ENCODE measurements at places on chromosomes 6 and 20.

DNA sequence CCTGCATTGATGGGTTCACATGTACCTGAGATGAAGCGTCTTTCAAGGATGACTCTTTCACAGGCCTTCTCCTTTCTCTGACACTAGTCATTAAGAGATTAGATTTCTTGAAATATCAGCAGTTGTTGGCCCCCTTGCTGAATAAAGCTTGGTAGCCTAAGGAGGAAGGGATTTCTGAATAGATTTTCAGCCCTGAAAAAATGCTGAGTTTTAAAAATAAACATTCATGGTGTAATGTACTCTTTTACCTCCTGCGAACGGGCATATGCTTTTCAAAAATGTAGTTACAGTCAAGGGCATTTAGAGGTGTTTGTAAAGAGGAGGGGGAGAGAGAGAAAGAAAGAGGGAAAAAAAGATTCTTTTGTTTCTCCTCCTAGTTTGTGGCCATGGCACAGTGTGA, 222.7 kb downstream of the SOX4 start:
- DNase-seq = no peak

DNA sequence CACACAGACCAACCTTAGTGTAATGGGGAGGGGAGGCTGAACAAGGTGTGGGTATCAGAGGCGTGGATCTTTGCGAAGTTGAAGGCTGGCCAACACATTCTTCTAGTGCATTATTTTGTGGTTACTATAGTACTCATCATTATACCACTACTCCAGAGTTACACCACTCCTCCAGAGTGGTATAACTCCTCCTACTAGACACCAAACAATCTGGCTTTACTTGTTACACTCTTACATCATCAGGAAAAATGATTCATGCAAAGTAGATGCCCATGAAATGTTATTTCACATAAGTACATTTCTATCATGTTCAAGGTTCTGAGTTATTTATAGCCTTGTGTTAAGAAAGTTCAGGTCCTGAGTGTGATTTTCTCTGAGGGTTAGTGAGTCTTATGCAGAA, 443.1 kb upstream of the OPRM1 start:
- no peak for DNase-seq

- DNase-seq = no peak
Measured at GRCh38 chr6:147586044-147586443, 77.6 kb downstream of the SAMD5 start.

GRCh38 chr6:125951323-125951722, 5.2 kb upstream of the HINT3 start:
- no peak for DNase-seq

GRCh38 chr6:119683031-119683430, 333.5 kb upstream of the MAN1A1 start:
- DNase-seq = no peak

- no peak for DNase-seq
Measured at GRCh38 chr6:90604546-90604945, 17.7 kb upstream of the MAP3K7 start.

- DNase-seq = no peak
Measured at GRCh38 chr6:56725254-56725653, 82.6 kb upstream of the DST start.

- no peak for DNase-seq
Measured at GRCh38 chr20:40986774-40987173, 41.8 kb upstream of the TOP1 start.

DNA sequence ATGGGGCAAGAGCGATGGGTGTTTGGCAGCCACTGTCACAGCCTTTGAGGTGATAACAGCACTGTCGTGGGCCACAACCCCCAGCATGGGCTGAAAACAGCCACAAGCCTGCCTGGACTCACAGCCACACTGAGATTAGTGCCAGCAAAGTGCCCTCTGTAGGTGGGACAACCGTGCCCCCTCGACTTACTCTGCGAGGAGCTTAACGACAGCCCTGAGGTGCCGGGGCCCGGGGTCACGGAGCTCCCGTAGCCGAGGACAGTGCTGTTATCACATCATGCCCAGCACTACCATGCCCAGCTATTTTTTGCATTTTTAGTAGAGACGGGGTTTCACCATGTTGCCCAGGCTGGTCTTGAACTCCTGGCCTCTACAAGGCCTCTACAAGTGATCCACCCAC, 36.6 kb downstream of the SUMO4 start:
- DNase-seq = no peak

- DNase-seq = no peak
Measured at GRCh38 chr20:8755340-8756118, 313.4 kb upstream of the PLCB4 start.

GRCh38 chr20:16061351-16061750, 511.9 kb downstream of the KIF16B start:
- no peak for DNase-seq

DNA sequence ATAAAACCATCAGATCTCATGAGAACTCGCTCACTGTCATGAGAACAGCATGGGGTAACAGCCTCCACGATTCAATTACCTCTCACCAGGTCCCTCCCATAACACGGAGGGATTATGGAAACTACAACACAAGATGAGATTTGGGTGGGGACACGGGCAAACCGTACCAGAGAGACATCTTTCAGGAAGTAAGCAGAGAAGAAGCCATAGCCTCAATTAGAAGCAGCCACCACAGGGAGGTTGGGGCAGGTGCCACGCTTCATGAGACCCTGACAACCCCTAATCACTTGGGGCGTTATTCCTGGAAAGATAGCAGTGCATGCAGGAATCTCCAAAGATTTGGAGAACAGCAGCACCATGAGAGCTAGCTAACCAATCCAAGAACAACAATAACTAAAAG, 52.9 kb upstream of the SIRPG start:
- DNase-seq = no peak

- DNase-seq = no peak
Measured at GRCh38 chr20:18662279-18663040, 74.6 kb downstream of the DTD1 start.

DNA sequence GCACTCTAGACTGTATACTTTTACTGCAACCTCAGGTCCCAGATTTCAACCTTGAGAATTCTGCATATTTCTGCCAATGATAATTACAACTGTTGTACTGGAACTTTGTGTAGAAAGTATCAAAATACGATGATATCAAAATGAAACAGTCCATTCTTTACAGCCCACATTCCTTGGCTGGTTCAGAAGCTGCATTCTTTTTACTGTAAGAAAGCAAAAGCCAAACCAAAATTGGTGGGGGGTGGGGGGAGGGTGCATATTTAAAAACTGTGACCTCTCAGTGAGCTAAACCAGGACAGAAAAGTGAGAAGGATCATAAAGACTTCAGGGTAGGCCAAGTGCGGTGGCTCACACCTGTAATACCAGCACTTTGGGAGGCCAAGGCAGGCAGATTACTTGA, 41.8 kb upstream of the UBR2 start:
- no peak for DNase-seq

- no peak for DNase-seq
Measured at GRCh38 chr20:10540636-10541493, 105.8 kb downstream of the SLX4IP start.

DNA sequence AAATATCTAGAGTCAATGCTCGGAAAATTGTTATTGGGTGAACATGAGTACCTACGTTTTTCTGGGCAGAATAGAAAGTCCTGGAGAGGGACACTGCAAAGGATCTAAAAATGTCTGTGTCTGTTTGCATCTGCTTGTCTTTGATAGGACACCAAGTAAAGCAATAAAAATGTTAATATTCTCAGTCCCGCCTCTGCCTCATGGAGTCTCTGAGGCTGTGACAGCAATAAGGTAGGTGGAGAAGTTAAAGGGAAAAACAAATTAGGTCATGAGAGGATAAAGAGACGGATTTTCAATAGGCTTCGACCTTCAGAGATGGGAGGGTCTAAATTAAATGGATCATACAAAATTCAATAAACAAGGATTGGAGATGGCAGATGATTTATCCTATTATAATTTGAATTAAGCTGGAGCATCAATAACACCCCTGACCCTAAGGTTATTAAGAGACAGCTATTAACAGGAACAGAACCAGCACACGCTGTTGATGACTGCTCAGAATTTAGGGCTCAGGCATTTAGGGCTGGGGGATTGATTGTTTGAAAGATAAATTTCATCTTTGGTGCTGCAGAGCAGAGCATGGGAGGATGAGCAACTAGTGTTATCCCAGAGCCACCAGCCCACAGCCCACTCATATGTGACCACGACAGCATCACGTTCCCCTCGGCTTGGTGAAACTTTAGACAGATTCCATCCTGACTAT, 620.3 kb upstream of the CDH4 start:
- DNase-seq = peak; percentile 7

DNA sequence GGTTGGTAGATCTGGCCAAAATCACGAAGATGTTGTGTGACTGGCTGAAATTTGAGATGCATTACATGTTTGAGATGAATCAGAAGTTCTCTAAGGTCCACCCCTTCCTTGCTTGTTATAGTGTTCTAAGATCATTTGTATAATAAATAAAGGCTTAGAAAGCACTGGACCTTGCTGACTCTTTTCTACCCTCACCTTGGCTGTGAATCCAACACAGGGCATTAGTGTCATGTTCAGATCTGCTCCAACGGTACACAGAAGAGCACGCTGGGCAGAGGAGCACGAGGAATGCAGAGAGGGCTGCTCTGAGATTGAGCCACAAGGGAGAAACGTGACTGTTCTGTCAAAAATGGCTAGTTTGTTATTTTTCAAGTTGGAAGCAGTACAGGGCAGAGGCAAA, 169.5 kb upstream of the HDAC2 start:
- DNase-seq = no peak

Data from putamen (tissue), 1 donor.